NCI-H1092 treated with DMSO at 0.1 percent for 48 hours (cell line): ENCODE measurements at places on chromosomes 11 and 22.
A peak's percentile ranks its signal among the peaks of the same experiment; 100 is the strongest.

- peak; percentile 7 for DNase-seq
Measured at GRCh38 chr22:37933711-37934376, 19.6 kb downstream of the C22orf23 start.

DNA sequence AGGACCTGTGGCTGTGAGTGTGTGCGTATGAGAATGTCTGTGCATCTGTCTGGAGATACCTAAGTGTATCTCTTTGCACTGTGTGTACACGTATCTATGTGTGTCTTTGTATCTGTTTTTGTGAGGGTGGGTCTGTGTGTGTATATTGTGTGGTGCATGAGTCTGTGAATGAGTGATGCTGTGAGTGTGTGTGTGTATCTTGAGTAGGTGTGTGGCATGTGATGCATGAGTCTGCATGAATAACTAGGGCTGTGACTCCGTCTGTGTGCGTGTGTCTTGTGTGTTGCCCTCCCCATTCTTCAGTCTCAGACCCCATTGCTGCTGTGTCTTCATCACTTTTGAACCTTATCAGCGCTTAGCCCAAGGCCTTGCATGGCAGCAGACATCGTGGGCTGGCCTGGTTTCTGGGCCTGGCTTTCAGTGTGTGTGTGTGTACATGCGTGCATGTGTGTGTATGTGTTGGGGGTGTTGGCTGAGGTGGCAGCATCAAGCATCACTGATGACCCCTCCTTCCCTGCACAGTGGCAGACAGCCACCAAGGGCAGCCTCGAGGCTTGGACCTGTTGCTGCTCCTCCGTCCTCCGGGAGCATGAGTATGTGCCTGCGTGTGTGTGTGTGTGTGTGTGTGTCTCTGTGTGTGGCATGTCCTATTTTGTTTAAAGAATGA is 1.4 kb downstream of the SGSM1 start:
- no peak for DNase-seq

DNA sequence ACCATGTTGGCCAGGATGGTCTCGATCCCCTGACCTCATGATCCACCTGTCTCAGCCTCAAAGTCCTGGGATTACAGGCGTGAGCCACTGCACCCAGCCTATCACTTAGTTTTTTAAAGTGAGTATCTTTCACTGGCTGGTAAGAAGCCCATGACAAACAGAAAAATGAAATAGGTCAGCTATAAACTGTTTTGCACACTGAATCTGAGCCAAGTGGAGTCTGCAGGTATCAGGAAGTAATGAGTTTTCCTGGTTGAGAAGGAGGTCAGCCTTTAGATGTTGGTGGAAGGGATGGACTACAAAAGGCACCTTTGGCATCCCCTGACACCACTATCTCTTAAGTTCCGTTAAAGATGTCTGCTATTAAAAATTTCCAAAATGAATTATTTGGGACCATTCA is 345.1 kb downstream of the AASDHPPT start:
- DNase-seq: no peak

GRCh38 chr22:39908737-39909136 is 7.9 kb downstream of the GRAP2 start:
- DNase-seq: no peak

DNA sequence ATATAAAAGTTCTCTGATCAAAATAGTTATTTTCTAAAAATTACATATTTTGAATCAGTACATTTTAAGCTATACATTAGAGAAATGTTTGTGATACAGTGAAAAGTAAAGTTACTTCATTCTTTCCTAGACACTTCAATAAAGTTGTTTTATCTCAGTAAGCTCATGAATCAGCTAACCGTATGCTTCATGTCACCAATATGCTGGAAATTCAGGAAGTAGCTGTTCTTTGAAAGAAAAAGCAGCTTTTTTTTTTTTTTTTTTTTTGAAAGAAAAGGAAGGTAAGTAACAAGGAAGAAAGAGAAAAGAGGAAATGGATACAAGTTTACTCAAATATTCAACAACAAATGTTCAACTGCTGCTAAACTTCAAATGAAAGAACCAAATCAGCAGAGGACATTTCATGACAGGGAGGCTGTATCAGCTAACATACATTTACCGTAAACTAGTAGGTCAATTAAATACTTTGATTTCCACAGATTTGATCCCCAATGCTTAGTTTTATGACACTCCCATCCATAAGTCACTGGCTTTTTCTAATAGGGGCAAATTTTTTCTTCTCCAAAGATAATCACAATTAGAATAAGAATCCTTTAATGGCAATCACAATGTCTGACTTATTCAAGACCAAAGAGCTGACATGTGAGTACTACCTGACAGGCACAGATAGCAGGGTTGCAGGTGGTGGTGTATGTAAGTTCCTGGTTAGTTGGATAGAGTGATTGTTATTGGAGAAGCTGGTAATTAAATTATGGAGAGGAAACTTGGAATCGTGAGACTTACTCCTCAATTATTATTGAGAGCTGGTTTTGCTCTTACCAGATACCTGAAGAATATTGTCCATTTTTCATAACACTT is 754 bp downstream of the OR52A1 start:
- DNase-seq: no peak

GRCh38 chr11:96315476-96315875 is 27.5 kb downstream of the MAML2 start:
- no peak for DNase-seq

DNA sequence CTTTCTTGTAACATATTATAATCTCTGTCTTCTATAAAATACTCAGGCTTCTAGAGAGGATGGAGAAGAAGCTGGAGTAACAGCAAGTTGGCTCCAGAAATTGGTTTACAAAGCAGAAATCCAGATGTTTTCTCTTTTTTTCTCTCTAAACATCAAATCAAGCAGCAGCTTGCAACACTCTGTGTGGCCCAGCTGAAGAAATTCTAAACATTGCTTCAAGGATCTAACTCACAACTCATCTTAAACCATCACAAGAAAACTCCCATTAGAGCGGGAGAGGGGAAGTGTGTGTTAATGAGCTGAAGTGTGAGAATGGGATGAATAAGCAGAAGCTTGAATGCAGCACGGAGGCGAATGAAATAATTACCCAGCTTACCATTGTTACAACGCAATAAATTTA is 146.5 kb downstream of the OPCML start:
- peak; percentile 8 for DNase-seq
